Stimulated activated CD8-positive, alpha-beta memory T cell treated with anti-CD3 and anti-CD28 coated beads, Interleukin-15, amount 100 ng/mL, for 24 hours (primary cell): ENCODE measurements at places on chromosomes 3 and 15.

GRCh38 chr3:175422744-175423143 lies 563.6 kb downstream of the NAALADL2 start:
- no peak for DNase-seq

DNA sequence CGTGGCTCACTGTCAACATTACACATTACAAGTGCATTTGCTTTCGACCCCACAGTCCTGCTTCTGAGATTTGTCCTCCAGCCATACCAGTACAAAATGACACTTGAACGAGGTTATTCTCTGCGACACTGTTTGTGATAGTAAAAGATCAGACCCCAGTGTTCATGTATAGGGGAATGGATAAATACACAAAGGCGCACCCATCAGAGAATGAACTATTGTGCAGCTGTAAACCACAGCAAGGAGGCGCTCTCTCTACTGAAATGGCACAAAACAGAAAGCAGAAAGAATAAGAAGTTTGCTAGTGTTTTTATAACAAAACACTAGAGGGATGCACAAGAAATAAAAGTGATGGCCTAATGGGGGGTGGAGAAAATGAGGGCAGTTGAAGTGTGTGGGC lies 4.9 kb upstream of the CHSY1 start:
- DNase-seq: no peak

- no peak for DNase-seq
Observed at GRCh38 chr15:57224664-57225063, 151.6 kb upstream of the CGNL1 start.

DNA sequence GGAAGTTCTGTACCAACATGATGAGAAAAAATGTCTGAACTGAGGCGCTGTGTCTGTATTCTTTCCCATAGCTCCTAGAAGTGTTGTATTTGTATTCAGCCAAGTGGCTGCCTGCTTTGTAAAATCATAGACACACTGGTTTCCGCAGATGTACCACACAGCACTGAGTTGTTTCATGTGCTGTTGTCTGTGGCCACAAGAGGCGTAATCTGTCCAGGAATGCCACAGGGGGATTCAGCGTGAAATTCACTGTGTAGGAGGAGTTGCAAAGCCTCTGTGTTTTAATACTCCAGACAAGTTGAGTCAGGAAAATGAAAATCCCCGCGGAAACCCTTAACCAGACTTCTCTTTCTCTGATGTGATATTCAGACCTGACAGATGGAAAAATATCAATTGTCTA lies 462.2 kb downstream of the NSUN3 start:
- no peak for DNase-seq

DNA sequence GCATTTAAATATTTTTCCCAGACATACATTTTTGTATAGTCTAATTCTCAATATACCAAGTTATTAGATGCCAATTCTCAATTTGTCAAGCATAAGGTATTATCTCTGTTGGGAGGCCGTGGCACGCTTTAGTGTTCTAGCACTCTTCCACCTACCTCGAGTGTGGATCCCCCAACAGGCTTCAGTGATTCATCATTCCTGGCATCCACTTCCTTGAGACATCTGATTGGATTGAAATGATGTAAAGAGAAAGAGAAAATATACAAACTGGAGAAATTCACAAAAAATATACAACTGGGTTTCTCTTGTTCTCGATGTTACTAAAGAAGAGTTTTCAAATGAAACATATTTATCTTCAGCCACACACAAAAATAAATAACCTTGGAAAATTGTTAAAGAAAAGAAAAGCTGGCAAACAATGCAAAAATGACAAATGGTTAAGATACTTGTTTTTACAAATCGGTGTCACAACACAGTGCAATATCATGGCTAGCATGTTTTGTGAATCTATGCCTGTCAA lies 218.0 kb upstream of the CDIN1 start:
- DNase-seq: no peak

GRCh38 chr15:68268405-68268804 lies 9.1 kb upstream of the FEM1B start:
- no peak for DNase-seq

DNA sequence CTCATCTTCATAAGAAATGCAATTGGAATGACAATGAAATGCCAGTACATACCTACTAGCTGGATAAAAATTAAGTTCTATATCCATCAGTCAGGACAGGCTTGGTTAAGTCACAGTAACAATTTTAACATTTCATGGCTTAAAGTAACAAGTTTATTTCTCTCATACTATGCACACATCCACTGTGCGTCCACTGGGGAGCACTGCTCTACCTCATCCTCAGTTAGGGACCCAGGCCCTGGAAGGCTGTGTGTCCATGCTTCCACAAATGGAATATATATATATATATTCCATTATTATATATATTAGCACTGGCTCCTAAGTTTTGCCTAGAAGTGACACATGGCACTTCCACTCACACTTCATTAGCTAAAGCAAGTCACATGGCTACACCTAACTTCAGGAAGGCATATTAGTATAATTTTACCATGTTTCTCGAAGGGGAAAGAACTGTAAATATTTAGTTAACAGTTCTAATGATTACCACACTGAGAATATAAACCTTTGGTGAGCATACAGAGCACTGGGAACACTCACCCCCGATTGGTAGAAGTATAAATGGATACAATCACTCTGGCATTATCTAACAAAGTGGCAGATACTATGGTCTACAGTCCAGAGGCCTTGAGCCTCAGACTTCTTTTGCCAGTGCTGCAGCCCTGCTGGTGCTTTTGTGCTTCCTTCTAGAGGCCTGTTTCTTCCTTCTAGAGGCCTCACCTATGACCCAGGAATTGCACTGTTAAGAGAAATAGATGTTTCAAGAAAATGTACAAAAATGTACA lies 28.6 kb downstream of the AP3S2 start:
- no peak for DNase-seq

DNA sequence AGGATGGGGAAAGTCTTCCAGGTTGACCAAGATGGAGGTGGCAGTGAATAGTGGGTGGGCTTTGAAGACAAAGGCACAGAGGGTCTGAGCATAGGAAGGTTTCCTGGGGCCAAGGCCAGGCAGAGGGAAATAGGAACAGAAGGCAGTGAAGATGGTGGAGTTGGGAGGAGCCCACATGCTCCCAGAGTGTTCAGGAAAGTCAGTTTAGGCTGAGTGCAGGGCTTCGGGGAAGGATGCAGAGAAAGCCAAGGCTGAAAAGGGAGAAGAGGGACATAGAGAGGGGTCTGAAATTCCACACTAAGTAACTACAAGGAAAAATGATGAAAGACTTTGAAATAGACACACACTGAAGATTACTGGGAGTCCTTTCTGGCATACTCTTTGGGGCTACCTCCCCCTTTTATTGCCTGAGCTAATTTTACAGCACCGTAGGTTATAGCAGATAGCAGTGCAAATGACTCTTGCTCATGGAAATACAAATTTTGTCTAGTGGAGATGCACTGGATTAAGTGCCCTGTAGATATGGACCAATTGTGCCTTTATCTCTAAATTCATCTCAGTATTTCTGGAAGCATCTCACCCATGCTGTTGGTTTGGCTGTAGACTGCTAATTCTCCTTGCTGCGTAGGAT lies 3.8 kb downstream of the CX3CR1 start:
- DNase-seq: no peak

DNA sequence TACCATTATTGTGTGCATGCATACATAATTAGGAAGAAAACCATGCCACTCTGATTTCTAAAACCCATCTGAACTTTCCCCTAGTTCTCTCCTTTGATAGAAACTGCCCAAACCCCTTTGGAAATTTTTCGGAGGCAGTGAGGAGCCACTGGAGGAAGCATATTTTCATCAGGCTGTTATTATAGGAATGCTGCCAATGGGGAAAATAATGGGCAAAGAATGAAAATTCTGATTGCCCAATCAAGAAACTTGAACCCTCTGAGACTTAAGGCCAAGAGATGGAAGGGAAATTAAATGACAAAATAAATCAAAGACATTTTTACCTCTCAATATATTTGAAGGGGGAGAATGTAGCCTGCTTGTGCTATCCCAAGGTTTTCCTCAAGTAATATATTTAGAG lies 376.0 kb upstream of the PDZRN3 start:
- no peak for DNase-seq

- DNase-seq: no peak
Observed at GRCh38 chr3:14725013-14725412, 50.1 kb downstream of the C3orf20 start.

GRCh38 chr3:165642761-165643420 lies 194.3 kb downstream of the BCHE start:
- DNase-seq: no peak

DNA sequence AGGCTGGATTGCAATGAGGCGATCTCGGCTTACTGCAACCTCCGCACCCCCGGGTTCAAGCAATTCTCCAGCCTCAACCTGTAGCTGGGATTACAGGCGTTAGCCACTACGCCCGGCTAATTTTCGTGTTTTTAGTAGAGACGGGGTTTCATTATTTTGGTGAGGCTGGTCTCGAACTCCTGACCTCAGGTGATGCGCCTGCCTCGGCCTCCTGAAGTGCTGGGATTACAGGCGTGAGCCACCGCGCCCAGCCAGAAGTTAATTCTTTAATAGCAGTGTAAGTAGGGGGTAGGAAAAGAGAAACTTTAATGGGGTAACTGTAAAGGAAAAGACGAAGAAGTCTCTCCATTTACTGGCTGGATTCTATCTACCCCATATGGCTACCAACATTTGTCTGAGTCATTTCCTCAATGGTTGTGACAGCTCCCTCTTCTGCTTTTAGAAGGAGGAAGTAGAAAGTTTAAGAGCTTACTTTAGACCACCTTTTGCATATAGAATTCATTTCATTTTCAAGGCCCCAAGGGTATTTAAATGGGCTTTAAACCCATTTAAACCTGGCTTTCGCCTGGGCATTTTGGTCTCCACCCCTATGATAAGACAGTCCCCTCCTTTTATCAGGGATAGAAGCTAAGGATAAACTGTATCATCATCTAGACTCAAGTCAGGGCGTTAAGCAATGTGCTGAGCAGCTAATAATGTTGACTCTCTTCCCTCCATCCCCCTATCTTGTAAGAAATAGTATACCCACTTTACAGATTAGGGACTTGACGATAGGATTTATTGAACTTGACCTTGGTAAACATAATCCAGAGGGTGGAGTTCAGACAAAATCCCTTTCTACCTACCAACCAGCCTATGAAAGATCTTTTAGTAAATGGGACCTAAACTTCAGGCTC lies 1.1 kb upstream of the CDV3 start:
- no peak for DNase-seq
